ENCODE measurements at places on chromosomes 3 and 15.

GRCh38 chr3:194141415-194142155, 5.6 kb downstream of the HES1 start:
- DNase-seq = peak; percentile 28

GRCh38 chr3:119352034-119352609, 57.9 kb downstream of the ARHGAP31 start:
- DNase-seq = peak; percentile 33

DNA sequence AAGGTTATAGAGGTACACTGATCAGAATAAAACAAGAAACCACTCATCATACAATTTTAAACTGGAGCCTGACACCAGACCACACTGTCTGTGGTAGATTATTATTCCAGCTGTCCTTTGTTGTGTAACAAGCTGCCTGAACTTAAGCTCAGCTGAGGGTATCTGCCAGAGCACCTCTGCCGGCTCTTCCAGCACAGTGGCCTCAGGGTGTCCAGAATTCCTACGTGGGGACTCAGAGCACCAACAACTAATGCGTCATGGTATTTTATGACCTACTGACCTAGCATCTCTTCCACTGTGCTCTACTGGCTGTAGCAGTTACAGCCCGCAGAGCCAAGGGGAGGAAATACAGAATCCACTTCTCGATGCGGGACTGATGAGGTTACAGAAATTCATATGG, 15.6 kb upstream of the RAF1 start:
- no peak for DNase-seq

DNA sequence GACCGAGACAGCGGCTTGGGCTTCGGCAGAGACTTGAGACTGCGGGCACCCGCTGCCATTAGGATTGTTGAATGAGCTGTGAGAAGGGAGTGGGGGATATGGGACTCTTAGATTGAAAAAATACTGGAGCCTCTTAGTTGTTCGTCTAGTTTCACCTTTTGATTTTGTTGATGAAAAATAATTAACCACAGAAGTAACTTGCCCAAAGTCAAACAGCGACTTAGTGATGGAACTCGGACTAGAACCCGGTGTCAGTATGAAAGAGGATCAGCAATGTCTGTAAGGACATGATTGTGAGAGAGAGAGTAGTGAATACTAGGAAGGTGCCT, 510 bp upstream of the GOLGB1 start:
- no peak for DNase-seq

DNA sequence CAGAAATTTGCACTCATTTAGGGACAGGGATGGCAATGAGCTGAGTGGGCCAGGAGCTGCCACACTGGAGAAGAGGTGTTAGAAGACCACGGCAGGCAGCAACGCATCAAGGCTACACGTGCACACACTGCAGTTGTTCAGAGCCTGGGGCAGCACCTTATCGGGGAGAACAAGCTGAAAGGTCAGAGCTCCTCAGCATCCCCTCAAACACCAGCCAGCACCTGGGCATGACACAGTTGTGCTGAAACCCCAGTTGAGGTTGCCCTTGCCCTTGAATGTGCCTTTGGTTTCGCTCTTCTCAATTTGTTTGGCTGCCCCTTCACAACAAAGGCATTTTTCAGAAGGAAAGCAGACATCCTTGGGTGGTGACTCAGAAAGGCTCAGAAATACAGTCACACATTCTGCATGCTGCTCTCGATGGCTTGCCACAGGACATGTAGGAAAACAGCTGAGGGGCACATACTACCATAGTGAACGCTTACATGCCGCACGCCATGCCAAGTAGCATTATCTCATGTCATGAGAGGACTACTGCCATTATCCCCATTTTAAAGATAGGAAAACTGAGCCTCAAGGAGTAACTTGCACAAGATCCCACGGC, 57.6 kb downstream of the ST8SIA2 start:
- no peak for DNase-seq

GRCh38 chr3:194284351-194284750, 66.8 kb downstream of the CPN2 start:
- DNase-seq = no peak

GRCh38 chr15:40776537-40777141, 6.9 kb downstream of the C15orf62 start:
- peak; percentile 72 for DNase-seq

DNA sequence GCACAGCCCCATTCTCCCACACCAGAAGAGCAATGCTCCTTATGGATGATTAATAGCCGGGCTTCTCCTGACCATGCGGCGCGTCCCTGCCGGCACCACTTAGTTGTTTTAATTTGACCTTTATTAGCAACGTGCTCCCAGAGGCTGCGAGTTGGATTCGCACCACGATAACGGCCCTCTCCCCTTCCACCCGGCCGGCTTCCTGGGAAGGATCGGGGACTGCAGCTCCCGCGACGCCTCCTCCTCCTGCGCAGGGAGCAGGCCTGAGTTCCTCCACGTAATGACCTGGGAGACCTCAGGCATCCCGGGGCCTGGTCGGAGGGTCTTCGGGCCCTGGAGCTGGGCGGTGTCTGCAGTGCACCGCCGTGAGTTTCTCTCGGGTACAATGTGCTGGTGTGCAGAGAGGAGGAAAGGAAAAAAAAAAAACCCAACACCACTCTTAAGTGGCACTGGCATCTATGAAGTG, 243.3 kb upstream of the TOPAZ1 start:
- no peak for DNase-seq

DNA sequence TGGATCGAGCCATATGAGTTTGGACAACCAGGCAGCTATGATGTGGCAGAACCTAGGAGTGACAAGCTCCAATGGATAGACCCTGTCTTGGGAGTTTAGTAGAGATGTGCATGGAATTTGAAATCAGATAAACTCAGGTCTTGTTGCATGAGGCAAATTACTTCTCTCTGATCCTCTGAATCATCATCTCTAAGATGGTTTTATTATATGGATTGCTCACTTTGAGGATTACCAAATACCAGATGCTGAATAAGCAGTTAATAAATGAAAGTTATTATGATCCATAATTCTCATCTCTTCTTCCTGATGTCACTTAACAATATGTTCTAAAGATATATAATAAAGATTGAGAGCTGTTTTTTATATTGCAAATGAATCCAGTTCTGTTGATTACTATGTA, 622.2 kb downstream of the NTRK3 start:
- no peak for DNase-seq

- no peak for DNase-seq
These were observed 194.8 kb upstream of the RGMA start for GRCh38 chr15:93283854-93284253.

DNA sequence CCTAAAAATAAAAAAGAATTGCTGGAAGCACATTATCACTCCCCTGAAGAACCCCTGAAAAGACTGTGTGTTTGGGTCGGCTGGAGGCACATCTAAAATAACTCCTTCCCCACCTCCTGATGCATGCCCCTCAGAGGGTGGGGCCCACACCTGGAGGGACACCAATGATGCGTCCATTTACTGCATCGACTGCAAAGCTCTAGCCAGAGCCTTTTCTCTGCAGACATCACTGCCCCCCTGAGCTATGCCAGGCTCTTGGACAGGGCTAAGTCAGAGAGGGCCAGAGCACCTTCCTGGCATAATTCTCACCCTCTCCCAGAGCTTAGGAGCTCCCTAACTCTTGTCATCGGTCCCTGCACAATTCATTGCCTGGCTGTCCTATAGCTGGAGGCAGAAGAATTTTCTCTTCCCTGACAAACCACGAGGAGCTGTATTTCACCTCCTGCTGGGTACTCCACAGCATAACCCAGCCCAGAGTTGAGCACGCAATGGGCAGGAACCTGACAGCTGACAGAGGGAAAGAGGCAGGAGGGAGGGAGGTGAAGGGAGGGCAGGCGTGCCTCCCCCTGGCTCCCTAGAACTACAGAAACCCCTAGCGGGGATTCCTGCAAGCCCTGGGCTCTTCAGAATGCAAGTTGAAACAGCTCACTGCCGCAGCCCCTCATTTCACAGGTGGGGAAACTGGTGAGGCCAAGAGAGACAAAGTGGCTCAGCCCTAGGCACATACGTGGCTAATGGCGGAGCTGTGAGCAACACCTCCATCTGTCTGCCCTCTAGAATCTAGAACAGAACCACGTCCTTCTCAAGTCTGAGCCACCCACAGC, 46.6 kb downstream of the XXYLT1 start:
- DNase-seq = no peak

DNA sequence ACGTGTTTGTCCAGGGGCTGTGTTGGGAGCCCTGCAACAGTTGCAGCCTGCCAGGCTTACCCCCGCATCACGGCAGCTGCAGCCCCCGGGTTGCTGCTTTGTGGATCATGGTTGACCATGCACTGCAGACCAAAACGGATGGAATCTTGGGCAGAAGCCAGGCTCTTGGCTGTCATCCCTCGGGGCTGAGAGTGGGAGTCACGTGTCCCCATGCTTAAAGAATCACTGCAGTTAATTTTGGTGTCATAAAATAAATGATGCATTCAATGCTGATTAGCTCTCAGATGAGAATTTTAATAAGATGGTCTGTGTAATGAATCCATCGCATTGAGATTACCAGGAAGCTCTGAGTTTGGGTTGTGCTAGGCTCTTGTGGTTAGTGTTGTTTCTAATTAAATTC, 115.6 kb downstream of the CHDH start:
- DNase-seq = no peak

DNA sequence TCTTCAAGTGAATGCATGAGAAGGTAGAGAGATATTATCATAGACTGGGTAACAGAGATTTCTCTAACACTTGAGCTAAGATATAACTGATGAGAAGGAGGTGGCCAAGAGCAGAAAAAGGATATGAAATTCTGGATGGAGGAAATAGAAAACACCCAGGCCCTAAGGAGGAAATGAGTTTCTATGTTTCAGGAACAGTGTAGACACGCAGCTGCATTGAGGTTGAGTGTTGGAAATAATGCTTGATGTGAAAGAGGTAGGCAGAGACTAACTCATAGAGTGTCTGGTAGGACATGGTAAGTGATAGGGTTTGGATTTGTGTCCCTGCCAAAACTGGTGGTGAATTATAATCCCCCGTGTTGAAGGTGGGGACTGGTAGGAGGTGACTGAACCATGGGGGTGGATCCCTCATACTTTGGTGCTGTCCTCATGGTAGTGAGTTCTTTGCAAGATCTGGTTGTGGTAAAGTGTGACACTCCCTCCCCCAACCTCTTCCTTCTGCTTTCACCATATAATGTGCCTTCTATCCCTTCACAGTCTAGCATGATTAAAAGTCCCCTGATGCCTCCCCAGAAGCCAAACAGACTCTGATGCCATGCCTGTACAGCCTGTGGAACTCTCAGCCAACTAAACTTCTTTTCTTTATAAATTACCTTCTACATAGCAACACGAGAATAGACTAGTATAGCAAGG, 787.3 kb downstream of the EDEM1 start:
- DNase-seq = no peak

- no peak for DNase-seq
These were observed 35.0 kb downstream of the RFX7 start for GRCh38 chr15:56208641-56209155.

DNA sequence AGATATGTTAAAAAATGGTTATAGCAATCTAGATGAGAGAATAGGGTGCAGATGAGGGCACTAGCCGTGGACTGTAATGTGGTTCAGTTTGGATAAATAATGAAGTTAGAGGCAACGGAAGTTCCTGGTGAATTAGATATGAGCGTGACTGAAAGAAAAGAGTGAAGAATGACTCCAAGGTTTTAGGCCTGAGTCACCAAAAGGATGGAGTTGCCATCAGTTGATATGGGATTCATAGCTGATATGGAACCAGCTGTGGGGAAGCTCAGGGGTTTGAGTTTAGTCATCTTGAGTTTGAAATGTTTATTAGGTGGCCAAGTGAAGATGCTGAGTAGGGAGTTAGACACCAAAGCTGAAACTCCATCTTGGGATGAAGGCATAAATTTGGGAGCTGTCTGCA, 66.2 kb downstream of the SSR3 start:
- no peak for DNase-seq

GRCh38 chr15:62821384-62822131, 221.0 kb upstream of the TPM1 start:
- no peak for DNase-seq

DNA sequence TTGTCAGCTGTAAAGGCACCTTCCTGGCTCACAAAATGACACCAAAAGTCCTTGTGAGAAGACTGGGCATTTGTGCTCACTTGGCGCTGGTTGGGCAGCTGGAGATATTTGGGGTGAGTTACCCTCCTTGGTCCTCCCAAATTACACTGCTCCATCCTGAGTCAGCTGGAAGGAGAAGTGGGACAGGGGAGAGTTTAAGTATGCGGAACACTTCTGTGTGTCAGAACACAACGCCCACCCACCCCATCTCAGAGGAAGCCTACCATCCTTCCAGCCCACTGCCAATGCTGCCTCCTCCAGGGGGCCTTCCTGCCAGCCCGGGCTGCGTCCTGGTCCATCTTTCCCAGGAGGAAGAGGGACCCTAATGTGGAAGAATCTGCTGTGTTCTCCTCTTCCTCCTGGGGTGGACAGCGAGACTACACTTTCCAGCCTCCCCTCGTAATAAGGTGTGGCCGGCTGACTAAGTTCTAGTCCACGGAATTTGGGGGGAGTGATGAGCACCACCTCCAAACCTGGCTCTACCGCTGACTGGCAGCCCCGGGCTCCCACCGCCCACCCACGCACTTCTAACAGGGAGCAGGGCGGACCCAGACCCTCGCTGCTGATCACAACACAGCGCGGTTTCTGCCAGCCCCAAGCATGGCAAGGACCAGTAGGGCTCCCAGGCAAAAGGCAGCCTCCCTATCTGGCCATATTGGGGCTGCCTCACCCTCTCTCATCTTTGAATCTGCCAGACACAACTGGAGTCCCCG, 265.0 kb downstream of the XXYLT1 start:
- DNase-seq = no peak

DNA sequence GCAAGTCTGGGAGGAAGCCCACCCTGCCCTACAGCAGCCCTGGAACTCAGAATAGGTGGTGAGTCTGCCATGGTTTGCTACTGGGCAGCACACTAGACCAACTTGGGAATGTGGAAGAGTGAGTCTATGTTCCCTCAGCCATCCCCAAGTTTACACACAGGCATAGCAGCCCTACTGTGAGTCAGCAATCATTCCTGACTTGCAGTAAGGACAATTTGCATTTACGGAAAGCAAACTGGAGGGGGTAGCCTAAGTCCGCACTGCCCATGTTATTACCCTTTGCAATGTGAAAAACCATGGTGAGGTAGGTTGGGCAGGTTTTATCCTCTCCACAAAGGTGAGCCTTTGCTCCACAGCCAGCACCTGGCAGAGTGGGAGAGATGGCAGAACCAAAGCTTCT, 4.6 kb downstream of the TCTA start:
- no peak for DNase-seq

- DNase-seq = no peak
These were observed 406.7 kb upstream of the NR2F2 start for GRCh38 chr15:95923792-95924191.

GRCh38 chr3:179297971-179298725, 24.7 kb upstream of the ZNF639 start:
- no peak for DNase-seq

GRCh38 chr3:143596957-143597642, 251.2 kb downstream of the SLC9A9 start:
- DNase-seq = no peak

DNA sequence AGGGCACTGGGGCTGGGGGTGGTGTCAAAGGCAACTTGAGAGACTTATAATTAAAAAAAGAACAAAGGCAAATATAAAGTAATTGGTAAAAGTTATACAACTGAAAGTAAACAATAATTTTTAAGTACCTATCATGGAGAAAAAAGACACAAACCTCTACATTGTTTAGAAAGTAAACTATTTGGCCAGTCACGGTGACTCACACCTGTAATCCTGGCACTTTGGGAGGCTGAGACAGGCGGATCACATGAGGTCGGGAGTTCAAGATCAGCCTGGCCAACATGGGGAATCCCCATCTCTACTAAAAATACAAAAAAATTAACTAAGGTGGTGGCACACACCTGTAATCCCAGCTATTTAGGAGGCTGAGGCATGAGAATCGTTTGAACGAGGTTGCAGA, 25.8 kb downstream of the RPSA start:
- no peak for DNase-seq

GRCh38 chr3:137766041-137766875, 2.1 kb downstream of the SOX14 start:
- DNase-seq = no peak
